ENCODE measurements at places on chromosomes 12 and 14. TPM values are rescaled to one million over a fixed set of nuclear protein-coding genes. Genes with fewer than 3 reads are reported as not detected.

The MAP1LC3B2 gene
- polyA plus RNA-seq = 6.4 TPM

DNA sequence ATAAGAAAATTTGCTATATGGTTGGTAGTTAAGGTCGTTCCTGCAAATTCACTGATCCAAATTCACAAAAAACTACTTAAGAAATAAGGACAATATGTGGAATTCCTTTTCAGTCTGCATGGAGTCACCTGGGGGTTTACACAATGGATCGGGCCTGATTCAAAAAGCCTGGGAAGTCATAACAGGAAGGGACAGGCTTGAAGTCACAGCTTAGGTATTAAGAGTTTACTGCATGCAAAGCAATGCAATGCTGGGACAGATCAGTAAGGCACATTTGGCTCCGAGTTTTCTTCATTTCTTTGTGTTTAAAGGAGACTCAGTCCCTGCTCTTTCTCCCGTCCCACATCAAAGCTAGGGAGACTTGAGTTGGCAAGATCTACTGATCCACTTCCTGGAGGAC lies 153.3 kb downstream of the NTF3 start:
- DNase-seq = no peak

- no peak for DNase-seq
These were observed 144.2 kb downstream of the PLEKHA5 start for GRCh38 chr12:19273482-19274330.

The CAPZA3 gene
- polyA plus RNA-seq = not detected

DNA sequence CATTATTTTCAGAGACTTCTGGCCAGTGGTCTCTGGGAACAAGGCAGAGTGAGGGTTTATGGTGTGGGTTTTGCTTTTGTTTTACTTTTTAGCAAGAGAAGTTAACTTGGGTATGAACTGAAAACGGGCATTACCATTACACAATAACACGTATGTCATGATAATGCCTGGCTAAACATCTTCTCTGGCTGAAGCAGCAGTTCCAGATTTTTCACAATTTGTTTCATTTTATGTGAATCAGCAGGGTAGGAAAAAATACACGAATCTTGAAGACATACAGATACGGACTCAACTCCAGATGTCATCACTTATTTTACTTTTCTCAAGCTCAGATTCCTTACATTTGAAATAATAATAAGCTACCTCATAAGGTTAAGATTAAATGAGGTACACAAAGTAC lies 2.5 kb upstream of the PCNX4 start:
- no peak for DNase-seq

The PTHLH gene
- polyA plus RNA-seq = 1.9 TPM

The RNU6-8 gene
- polyA plus RNA-seq = not detected

- DNase-seq = no peak
These were observed 57.2 kb downstream of the EPS8 start for GRCh38 chr12:15731940-15732339.

- no peak for DNase-seq
These were observed 10.1 kb upstream of the NT5DC3 start for GRCh38 chr12:103851127-103851526.

GRCh38 chr12:39235990-39236767 lies 206.7 kb downstream of the KIF21A start:
- DNase-seq = no peak

DNA sequence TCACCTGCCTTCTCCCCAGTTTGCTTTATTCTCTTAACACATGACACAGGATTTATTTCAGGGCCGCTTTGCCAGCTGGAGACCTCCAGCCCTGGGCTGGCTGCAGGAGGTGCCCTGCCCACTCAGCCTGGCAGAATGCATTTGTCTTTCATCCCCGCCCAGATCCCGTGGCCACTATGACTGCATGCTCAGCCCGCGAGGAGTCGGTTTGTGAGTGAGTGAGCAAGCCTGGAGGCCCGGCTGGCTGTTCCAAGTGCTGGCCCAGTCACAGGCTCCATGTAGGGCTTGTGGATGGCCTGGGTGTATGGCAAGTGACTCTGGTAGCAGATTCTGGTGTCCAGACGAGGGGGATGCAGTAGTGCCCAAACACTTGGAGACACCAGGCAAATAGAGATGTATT lies 2.1 kb downstream of the TDP1 start:
- no peak for DNase-seq

DNA sequence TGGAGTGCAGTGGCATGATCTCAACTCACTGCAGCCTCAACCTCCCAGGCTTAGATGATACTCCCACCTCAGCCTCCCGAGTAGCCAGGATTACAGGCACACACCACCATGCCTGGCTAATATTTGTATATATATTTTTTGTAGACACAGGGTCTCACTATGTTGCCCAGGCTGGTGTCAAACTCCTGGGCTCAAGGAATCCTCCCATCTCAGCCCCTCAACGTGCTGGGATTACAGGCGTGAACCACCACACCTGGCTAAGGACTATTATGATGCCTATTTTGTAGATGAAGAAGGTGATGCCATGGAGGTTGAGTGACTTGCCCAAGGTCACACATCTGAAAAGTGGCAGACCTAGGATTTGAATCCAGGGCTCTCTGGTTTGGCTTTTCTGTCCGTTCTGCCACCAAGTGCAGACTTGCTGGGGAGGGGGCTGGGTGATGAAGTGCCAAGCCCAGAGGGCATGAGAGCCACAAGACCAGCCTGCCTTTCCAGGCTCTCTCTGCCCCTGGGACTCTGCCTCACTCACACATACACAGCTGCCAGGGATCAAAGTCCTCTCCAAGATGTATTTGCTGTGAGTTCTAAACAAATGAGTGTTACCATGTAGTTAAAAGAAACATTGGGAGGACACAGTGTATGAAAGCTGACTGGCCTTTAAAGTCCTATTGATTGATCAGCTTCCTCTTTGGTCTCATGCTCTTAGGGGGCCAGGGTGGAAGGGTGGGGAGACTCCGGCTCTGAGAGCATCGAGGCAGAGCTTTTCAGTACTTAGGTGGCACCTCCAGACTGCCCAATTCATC lies 21.3 kb upstream of the RBM19 start:
- no peak for DNase-seq

DNA sequence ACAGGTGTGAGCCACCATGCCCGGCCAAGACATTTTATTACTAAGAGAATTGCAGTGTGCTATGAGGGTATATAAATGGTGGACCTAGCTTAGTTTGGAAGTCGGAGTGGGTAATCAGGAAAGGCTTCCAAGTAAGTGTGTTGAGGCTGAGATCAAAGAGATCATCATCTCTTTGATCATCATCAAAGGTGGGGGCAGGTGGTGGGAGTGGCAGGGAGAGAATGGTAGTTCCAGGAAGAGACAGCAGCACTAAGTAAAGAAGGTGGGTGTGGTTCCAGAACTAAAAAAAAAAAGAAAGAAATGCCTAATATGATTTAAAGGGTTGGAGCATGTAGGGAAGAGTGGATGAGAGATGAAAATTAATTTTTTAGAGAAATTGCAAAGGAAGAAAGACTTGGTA lies 14.7 kb downstream of the SLC4A8 start:
- DNase-seq = no peak

DNA sequence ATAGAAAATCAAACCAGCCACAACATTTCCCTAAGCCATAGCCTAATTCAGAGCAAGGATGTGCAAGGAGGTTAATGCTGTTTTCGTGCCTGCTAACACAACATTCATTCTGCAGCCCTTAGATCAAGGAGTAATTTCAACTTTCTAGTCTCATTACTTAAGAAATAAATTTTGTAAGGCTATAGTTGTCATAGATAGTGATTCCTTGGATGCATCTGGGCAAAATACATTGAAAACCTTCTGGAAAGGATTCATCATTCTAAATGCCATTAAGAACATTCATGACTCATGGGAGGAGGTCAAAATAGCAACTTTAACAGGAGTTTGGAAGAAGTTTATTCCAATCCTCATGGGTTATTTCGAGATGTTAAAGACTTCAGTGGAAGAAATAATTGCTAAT lies 283.2 kb downstream of the RPAP3 start:
- no peak for DNase-seq

GRCh38 chr14:91331721-91332120 lies 85.9 kb downstream of the CCDC88C start:
- DNase-seq = no peak

The TMCC3 gene
- 40.0 TPM for polyA plus RNA-seq

DNA sequence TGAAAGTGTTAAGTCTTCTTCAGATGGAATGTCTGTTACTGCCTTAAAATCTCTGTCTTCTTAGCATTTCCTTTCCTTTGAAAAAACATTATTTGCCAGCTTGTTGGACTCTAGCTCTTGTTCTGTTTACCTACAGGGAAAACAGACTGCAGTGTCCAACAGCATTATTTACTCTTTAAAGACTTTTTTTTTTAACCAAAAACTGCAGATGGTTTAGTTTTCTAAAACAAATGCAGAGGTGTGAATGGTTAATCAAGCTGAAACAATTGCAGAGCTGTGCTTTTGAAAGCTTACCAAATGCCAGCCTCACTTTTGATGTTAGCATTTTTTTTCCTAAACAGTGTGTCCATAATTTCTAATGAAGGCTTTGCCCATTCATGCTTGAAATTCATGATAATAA lies 323.3 kb downstream of the TMEM117 start:
- no peak for DNase-seq

The EFS gene
- polyA plus RNA-seq = 39.0 TPM

DNA sequence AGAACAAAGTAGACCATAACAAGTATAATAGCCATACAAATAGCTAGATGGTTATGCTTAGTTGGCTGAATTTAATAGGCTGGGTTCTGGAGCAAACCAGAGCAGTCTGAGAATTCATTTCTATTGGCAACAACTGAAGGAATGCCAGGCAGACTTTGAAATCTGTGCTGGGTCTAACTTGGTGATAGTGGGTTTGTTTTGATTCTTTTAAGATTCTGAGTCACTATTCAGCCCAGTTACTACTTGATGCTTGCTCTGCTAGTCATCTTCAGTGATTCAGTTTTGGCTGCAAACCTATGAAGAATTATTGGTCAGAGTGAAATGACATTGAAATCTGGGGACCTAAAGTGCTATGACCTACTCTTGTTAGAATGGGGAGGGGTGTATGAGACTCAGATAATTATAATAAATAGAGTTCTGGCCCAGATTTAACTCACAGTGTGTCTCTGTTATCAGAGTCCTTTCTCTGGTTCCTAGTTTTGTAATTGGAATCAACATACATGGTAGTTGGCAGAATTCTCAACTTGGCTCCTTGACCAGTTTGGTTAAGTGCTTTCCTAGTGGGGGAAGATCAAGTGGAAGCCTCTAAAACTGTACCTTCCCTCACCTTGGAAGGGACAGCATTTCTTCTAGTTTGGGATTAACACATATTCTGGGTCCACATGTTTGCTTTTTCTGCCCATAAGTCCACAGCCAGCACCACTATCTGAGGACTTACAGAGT lies 43.5 kb downstream of the MNAT1 start:
- DNase-seq = no peak

All from left renal pelvis (tissue), 4 donors.